ENCODE measurements at places on chromosomes 16 and 17.

DNA sequence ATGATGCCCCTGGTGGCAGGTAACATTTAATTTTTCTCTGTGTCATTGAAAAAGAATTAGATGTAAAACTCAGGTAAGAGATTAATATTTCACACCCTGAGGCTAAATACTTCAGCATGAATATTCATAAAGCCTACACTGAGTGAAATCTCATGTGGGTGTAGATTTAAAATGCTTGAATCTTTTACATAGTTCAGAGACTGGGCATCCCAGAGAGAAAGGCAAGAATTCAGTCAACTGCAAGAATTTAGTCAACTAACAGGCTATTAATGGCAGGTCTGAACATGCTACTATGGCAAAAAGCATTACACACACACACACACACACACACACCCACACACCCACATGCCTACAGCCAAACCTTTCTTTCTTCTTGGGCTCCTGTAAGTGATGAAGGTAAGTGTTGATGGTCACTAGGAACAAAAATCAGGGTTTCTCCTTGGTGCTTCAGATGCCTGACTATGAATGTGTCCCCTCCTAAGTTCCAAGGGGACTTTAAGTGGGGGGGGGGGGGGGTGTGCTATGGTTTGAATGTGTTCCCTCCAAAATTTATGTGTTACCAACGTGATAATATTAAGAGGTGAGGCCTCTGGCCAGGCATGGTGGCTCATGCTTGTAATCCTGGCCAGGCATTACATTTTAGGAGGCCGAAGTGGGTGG lies 63.7 kb upstream of the PSMD7 start:
- DNase-seq = peak; percentile 25

- DNase-seq = no peak
Measured at GRCh38 chr16:74268372-74268782, 28.2 kb upstream of the PSMD7 start.

DNA sequence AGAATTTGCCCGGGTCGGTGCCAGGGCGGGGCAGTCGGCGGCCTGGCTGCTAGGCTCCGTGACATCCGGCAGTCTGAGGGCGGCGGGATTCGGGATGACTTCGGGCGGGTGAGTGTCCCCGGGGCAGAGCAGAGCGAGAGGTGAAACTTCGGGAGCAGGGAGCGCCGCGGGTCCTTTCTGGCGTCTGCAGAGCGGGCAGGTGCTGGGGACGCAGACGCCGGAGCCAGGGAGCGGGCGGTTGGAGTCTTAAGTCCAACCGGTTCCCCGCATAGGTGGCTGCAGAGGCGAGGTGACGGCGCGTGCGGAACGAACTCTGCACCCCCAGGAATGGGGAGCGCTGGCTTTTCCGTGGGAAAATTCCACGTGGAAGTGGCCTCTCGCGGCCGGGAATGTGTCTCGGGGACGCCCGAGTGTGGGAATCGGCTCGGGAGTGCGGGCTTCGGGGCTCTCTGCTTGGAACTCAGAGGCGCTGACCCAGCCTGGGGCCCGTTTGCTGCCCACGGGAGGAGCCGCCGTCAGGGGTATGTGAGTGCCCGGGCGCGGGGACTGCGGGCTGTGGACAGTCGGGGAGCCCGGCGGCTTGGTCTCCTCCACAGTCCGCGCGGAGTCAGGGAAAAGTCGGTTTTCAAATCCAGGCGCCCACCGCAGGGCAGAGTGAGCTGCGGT lies at the start of gene B4GALNT2:
B4GALNT2 (plus strand) TSS at position 71 of the 666 bp plus-strand sequence; CDS start at position 95, 24 bp downstream.
- DNase-seq = no peak

DNA sequence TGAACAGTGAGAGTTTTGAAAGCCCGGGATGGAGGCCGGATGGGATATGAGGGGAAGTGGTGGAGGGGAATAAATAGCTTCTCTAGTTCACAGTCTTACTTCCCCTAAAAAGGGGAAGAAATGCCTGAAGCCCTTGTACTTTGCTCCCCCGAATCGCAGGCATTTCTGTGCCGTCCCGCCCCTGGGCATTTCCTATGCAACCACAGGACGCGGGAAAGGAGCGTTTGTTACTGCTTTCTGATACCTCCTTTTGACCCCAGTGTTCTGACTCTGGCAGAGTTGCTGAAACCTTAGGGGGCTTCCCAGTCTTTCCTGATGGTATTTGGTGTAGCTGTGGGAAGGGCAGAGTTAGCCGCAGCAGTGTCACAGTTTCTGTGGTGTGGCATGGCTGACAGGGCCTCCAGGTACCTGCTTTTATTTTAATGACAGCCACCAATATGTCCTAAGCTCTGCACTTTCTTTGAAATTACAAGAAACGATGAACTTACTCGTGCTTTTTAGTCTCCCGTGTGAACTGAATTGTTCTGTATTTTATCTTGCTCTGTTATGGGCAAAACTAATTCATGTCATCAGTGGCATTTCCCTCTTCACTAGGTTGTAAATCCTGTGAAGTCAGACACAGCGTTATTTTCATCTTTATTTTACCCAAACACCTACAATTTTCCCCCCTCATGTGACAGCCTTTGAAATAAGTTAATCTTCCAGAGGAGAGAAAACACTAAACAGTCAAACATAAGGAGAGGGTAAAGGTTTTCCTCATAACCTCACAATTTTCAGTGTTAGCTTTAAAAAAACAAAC lies 27.1 kb downstream of the USP10 start:
- no peak for DNase-seq

- DNase-seq = peak; percentile 26
Measured at GRCh38 chr16:81928975-81929374, 82.3 kb downstream of the SDR42E1 start.

- DNase-seq = no peak
Measured at GRCh38 chr17:82812058-82812457, 27.8 kb downstream of the ZNF750 start.

- no peak for DNase-seq
Measured at GRCh38 chr16:67430504-67430976, 381 bp upstream of the HSD11B2 start.

- DNase-seq = no peak
Measured at GRCh38 chr17:62101090-62101489, 36.0 kb upstream of the MED13 start.

DNA sequence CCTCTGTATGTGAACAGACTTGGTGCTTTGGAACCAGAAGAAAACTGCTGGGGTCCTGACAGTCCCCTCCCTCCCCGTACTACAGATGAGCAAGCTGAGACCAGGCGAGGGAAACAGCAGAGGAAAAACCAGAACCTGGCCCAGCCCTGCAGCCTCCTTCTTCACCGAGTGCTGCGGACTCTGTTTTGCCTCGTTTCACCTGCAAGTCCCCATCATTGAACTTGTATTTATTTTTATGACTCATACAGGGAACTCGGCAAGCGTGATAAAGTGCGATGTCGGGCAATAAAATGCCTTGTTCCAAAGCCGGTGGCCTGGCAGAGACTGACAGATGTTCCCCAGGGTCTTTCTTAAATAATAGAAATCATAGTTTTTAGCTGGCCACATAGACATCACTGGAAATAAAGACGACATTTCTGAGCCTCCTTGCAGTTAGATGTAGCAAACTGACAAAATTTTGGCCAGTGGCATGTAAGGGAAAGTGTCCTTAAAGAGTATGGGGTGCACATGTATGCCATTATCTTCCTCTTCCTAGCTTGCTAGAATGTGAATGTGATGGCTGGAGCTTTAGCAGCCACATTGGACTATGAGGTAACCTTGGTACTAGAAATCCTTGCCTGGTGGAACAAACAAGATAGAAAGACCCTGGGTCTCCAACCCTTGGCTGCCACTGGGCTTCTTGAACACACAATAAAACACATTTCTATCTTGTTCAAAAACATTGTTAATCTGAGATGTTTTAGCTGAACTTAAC lies 128.6 kb downstream of the IRF8 start:
- DNase-seq = no peak

GRCh38 chr16:81180578-81180977 lies 57.9 kb upstream of the BCO1 start:
- no peak for DNase-seq

DNA sequence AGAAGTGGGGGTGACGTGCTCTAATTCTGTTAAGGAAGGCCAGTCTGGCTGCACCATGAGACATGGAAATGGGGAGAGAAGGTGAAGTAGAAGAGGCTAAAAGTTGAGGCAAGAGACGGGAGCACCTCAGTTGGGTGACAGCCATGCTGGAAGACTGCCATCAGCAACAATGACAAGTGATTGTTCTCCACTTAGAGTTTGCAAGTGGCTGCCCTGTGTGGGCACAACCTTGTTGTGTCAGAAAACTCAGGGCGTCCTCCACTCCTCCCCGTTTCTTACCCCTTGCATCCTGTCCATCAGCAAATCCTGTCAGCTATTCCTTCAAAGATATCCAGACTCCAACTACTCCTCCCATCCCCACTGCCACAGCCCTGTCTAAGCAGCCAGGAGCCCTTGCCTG lies 17.6 kb downstream of the CES1 start:
- no peak for DNase-seq

DNA sequence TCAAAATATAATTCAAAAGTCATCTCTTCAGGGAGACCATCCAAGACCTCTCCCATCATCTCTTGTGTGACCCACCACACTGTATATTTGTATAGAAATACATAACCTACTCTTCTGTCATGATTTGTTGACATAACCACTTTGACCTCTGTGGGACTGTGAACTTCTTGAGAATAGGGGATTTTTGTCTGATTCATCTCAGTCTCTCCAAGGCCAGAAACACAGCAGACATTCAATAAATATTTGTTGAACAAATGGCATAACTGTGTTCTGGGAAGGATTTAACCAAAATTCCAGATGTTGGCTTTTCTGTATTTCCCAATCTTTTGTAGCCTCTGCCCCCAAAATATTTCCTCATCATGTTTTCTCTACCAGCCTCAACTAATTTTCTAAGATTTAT lies 169.7 kb downstream of the CDH11 start:
- DNase-seq = no peak

DNA sequence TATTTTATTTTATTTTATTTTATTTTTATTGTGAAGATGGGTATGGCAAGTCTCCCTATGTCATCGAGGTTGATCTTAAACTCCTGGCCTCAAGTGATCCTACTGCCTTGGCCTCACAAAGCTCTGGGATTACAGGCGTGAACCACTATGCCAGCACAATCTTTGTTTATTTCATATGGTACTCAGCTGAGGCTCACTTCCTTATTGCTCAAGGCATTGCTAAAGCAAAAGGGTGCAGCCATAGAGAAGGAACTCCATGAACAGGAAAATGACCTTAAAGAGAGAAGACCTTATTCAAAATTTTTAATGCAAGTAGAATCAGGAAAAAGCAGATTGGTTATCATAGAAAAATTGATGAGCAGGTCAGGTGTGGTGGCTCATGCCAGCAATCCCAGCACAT lies 110.6 kb upstream of the RBBP6 start:
- DNase-seq = no peak

DNA sequence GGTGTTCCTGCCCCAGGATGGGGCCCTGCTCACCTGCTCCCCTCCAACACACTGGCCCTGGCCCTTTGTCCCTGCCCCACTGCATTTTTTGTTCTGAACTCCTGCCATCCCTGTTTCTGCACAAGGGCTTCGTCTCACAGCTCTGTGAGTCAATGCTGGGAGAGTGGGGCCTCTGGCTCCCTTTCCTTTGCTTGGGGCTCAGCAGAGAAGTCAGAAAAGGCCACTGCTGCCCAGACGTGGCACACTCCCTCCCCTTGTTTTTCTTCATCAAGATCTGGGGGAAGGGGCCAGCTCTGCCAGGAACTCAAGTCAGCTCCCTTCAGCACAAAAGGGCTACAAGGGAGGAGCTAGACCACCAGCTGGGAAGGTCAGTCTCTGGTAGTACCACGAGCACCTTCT lies 8.9 kb downstream of the PROCA1 start:
- no peak for DNase-seq

DNA sequence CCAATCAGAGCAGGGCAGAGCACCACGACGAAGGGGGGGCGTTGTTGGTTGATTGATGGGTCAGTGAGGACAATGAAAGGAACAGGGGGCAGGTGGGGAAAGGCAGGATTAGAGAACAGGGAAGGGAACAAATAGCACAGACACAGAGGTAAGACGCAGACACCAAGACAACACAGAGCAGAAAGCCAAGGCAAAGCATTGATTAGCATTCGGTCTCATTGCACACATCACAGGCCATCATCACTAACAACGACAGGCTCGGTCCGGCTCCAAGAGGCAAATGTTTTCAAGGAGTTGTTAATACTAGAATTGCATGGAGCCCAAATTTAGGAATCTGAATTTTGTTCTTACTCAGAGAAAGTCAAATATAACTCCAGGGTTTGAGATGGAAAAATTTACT lies 34.6 kb upstream of the TRAP1 start:
- DNase-seq = no peak

- no peak for DNase-seq
Measured at GRCh38 chr17:15143524-15143923, 121.6 kb downstream of the PMP22 start.

DNA sequence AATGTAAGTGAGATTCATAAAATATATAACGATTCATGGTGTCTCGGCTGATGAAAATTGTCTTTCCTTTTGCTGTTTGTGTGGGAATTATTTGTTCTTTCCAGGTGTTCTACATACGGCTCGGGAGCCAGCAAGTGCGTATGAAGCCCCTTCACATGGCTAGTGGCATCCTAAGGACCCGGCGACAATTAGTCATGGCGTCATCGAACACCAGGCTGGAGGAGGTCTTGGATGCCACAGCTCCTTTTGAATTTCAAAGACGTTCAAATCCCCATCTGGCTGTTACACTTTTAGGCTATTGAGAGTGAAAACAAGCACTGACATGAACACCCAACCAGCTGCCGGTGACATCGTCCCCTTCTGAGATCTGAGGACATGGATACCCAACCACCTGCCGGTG lies 397.7 kb upstream of the TNRC6C start:
- no peak for DNase-seq

- DNase-seq = no peak
Measured at GRCh38 chr17:31997005-31997404, 10.2 kb upstream of the LRRC37B start.

DNA sequence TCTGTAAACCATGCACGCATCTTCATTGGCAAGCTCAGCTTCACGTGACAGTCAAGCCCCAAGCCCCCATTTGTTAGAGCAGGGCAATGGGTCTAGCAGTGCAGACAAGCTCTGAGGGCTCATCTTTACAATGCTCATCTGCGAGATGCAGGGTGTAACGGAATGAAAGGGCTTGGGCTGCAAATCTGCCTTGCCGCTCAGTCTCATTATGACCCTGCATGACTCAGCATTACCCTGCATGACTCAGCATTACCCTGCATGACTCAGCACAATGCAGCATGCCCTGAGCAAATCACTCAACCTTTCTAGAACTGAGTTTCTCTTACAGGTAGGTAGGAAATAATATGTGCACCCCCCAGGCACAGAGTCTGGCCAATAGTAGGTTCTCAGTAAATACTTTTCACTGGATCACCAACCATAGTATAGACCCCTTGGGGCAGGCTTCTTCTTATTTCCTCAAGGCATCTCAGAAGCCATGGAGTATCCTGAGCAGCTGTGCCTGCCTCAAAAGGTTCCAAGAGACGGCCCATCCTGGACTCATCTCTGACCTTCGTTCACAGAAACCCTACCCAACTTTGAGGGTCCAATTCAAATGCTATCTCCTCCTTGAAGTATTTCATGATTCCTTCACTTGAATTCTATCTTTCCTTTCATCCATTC lies 391.3 kb upstream of the CDH5 start:
- peak; percentile 17 for DNase-seq

GRCh38 chr17:65595071-65595656 lies 33.7 kb upstream of the AXIN2 start:
- DNase-seq = no peak

GRCh38 chr16:89912627-89913026 lies 6.0 kb upstream of the MC1R start:
- no peak for DNase-seq

- DNase-seq = no peak
Measured at GRCh38 chr17:82458885-82459424, 414 bp downstream of the NARF start.

- DNase-seq = no peak
Measured at GRCh38 chr16:11283820-11284248, 2.7 kb upstream of the PRM1 start.
